A549 treated with Mapracorat at 1 μM for 4 hours (cell line): ENCODE measurements at places on chromosomes 6 and 20. TPM values are rescaled to one million over a fixed set of nuclear protein-coding genes. Genes with fewer than 3 reads are reported as not detected.

TRIM40 gene
- total RNA-seq: not detected in 5 replicates

PNLDC1 gene
- 0.10 TPM in 1 of 5 replicates, not detected in the others for total RNA-seq

RIPOR2 gene
- total RNA-seq: 0.35 to 0.66 TPM (median 0.48 TPM) in 5 replicates

ADGRB3 gene
- total RNA-seq: not detected in 5 replicates

CRISP3 gene
- not detected in 5 replicates for total RNA-seq

PLN gene
- not detected in 5 replicates for total RNA-seq

NNAT gene
- total RNA-seq: not detected in 5 replicates

CFAP61 gene
- 0.16 to 0.48 TPM (median 0.47 TPM) in 4 of 5 replicates, not detected in the other for total RNA-seq

IYD gene
- total RNA-seq: not detected in 5 replicates

METTL24 gene
- not detected in 5 replicates for total RNA-seq

WFDC12 gene
- total RNA-seq: not detected in 5 replicates

PRRT1 gene
- 0.33 to 1.5 TPM (median 0.63 TPM) in 5 replicates for total RNA-seq

NKX2-2 gene
- not detected in 5 replicates for total RNA-seq

SYCP2 gene
- 0.12 to 0.62 TPM (median 0.36 TPM) in 5 replicates for total RNA-seq

HNF4A gene
- 14.6 to 20.3 TPM (median 19.1 TPM) in 5 replicates for total RNA-seq

CRYBG1 gene
- total RNA-seq: 0.60 to 0.80 TPM (median 0.67 TPM) in 5 replicates

NR2E1 gene
- 0.07 TPM in 1 of 5 replicates, not detected in the others for total RNA-seq

ADGB gene
- not detected in 5 replicates for total RNA-seq

GTSF1L gene
- total RNA-seq: not detected in 5 replicates

VWA7 gene
- total RNA-seq: 0.72 to 2.2 TPM (median 1.4 TPM) in 5 replicates

CD93 gene
- not detected in 5 replicates for total RNA-seq

GPR6 gene
- total RNA-seq: not detected in 5 replicates

ARFGEF2 gene
- 11.7 to 15.2 TPM (median 14.2 TPM) in 5 replicates for total RNA-seq

CDH4 gene
- total RNA-seq: 6.4 to 8.6 TPM (median 7.2 TPM) in 5 replicates

MRAP2 gene
- total RNA-seq: 1.2 to 2.0 TPM (median 1.7 TPM) in 5 replicates

DDO gene
- 0.06 to 0.19 TPM (median 0.15 TPM) in 5 replicates for total RNA-seq
